ENCODE measurements at places on chromosomes 16 and 17.

GRCh38 chr16:56425439-56425832 lies at the start of gene AMFR:
Gene AMFR, minus strand, starts transcription at chr16:56425545. Its CDS starts 218 bp downstream, at chr16:56425327.
- peak; percentile 88 for DNase-seq

- DNase-seq = no peak
These were observed 10.7 kb upstream of the SNN start for GRCh38 chr16:11657556-11657955.

DNA sequence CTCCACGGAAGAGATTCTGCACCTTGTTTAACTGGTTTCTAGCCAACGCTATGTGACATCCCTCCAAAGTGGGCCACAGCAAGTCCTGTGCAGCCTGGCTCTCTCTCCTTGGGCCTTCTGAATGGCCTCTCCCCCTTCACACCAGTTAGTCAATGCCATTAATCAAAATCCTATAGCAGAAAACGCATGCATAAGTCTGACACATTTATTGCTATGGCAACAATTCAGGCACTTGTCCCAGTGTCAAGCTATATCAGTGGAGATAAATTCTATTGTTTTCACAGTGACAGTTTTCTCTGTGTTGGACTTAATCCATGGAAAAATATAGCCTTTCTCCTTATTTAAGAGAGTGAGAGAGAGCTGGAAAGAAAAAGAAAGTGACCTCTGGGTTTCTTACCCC lies 87.2 kb upstream of the TOX3 start:
- no peak for DNase-seq

GRCh38 chr16:2147981-2148671 lies at the start of gene RAB26:
Gene RAB26, plus strand, starts transcription at chr16:2148625. Its CDS starts 159 bp downstream, at chr16:2148784.
- DNase-seq = peak; percentile 88

GRCh38 chr17:34993031-34993430 lies 12.7 kb downstream of the LIG3 start:
- DNase-seq = no peak

GRCh38 chr17:8387914-8388651 lies 5.1 kb upstream of the RPL26 start:
- DNase-seq = no peak

GRCh38 chr17:50903604-50904517 lies 37.7 kb upstream of the TOB1 start:
- no peak for DNase-seq

GRCh38 chr17:75810216-75810615 lies 25.6 kb downstream of the UNK start:
- no peak for DNase-seq

- peak; percentile 75 for DNase-seq
These were observed 68.0 kb upstream of the MRTFB start for GRCh38 chr16:14003074-14003570.

GRCh38 chr17:68061512-68062313 lies 26.2 kb downstream of the KPNA2 start:
- DNase-seq = no peak

- DNase-seq = no peak
These were observed 781 bp downstream of the RSKR start for GRCh38 chr17:28612936-28613872.

DNA sequence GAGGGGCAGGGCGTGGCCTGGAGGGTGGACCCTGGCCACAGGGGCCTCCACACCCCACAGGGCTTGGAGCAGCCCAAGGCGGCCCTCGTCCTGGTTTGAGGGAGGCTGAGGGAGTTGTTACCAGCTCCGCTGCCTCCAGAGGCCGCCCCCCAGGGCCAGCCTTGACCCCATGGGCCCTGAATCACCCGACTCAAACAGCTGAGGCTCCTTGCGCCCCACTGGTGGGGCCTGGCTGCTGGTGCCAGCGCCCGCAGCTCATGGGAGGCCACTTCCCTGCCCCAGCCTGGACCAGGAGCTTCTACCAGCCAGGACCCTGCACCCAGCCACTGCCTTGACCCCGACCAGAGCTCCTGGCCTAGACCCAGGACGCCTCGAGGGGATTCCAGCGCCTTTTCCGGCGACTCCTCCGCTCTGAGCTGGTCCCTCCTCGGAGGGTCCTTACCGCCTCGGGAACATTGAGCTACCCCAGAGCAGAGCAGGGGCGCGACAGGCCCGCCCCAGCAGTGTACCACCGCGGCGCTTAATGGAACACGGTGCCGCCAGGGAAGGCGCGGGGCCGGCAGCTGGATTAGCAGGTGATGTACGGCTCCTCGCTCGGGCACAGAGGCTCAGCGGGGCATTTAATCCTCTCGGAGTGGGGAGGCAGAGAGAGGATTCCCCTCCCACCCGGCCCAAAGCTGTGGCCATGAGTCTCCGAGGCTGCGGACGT lies 37.2 kb downstream of the GSE1 start:
- no peak for DNase-seq

DNA sequence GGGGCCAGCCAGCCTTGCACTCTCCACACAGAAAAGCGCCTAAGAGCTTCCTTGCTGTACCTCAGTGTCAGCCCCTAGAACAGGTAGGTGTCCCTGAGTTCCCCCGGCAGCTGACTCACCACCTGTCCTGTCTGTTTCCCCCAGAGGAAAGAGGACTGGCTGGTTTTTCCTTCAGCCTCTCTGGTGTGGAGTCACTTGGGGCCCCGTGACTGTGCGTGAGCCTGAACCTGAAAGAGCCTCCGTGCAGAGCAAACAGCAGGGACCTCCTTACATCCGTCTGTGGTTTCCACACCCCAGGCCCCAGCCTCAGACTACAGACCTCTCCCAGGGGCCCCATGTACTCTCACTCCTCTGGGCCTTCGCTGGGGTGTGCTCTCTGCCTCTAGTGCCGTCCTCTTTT lies 87.8 kb downstream of the GNAO1 start:
- no peak for DNase-seq

DNA sequence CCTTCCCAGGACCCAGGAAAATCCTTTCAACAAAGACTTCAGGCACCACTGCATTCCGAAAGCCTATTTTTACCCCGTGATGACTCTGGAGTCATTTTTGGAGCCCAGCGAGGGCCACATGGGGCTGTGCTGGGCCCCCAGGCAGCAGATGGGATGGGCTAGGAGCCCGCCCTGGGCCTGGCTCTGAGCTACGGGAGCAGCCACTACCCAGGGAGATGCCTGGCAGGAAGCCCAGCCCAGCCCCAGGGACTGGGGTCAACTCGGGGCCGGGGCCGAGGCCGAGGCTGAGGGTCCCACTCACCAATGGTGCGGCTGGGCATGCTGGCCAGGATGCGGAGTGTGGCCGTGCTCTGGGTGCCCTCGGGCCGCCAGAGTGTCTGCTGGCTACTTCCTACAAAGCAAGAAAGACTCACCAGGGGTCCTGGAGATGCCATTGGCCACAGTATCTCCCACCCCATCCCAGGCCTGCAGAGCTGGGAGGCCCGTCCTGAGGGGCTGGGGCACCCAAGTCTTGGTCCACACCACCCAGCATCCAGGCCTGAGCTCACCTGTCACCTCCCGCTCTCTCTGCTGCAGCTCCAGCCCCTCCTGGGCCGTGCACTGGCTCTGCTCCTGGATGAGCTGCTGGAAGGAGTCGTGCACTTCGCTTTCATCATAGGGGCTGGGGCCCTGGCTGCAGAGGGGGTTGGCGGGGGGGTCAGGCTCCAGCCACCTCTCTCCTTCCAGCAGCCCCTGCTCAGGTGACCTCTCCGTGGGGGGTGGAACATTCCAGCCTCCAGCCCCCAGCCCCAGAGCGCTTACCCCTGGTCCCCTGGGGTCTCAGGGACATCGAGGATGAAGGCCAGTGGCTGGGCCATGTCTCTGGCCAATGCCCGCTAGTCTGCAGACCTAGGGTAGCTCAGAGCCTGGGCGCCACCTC lies 2.3 kb downstream of the TMC6 start:
- peak; percentile 70 for DNase-seq

GRCh38 chr17:2068519-2069051 lies 13.7 kb downstream of the HIC1 start:
- DNase-seq = peak; percentile 8

GRCh38 chr17:50807009-50807408 lies 28.4 kb upstream of the WFIKKN2 start:
- DNase-seq = no peak

GRCh38 chr16:52925143-52925542 lies 127.6 kb downstream of the CHD9NB start:
- no peak for DNase-seq

GRCh38 chr17:79570653-79571052 lies 40.2 kb downstream of the RBFOX3 start:
- no peak for DNase-seq

GRCh38 chr17:67390006-67390645 lies 13.0 kb downstream of the PITPNC1 start:
- DNase-seq = no peak

DNA sequence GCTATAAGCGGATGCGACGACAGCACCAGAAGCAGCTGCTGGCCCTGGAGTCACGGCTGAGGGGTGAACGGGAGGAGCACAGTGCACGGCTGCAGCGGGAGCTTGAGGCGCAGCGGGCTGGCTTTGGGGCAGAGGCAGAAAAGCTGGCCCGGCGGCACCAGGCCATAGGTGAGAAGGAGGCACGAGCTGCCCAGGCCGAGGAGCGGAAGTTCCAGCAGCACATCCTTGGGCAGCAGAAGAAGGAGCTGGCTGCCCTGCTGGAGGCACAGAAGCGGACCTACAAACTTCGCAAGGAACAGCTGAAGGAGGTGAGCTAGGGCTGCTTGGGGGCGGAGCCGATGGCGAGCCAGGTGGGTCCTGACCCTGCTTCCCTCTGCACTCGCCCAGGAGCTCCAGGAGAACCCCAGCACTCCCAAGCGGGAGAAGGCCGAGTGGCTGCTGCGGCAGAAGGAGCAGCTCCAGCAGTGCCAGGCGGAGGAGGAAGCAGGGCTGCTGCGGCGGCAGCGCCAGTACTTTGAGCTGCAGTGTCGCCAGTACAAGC lies 10.1 kb downstream of the HIRIP3 start:
- DNase-seq = peak; percentile 32

GRCh38 chr16:66677836-66678235 lies 18.7 kb downstream of the CMTM4 start:
- no peak for DNase-seq

- DNase-seq = peak; percentile 30
These were observed 2.6 kb upstream of the ABCC3 start for GRCh38 chr17:50631908-50632571.

DNA sequence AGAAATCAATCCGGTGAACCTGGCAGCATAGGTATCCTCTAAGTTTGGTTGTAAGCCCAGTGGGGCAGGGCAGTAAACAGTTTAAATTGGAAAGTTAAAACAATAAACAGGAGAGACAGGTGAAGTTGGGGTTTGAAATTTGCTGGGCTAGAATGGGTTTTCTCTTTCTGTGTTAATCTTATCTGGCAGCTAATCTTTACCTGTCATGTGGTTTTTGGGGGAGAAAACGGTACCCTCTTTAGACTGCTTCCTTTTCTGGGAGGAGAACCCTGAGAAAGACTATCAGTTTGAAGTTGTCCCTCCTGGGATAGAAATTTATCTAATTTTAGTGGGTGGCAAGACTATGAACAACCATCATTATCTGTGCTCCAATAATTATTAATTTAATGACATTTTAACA lies 24.0 kb downstream of the CDH13 start:
- DNase-seq = no peak

DNA sequence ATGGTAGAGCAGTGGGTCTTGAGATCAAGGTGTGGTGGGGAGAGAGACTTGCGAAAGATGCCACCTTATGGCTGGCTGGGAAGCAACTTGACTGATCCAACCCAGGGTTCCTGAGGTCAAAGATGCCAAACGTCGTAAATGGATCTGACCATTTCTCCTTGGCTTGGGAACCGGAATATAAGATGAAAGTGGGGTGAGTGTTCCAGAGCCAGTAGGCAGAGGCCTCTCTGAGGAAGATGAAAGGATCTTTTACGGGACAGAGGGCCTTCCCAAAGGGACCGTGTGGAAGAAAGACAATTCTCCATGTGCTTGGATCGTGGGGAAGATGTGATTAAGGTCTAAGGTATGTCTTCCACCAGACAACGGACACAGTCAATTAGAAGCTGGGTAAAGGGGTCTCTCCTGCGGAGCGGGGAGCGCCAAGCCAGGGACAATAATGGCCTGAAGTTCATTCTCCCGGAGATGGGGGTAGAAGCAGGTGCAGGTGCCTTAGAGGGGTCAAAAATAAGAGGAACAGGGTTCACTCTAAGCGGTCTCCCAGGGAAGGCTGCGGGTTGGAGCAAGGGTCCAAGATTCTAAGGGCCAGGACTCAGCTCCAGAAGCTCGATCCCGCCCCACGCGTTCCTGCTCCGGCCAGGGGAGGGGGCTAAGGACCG lies 800 bp downstream of the FXR2 start:
- no peak for DNase-seq

GRCh38 chr16:86040496-86040895 lies 141.5 kb downstream of the IRF8 start:
- DNase-seq = no peak

DNA sequence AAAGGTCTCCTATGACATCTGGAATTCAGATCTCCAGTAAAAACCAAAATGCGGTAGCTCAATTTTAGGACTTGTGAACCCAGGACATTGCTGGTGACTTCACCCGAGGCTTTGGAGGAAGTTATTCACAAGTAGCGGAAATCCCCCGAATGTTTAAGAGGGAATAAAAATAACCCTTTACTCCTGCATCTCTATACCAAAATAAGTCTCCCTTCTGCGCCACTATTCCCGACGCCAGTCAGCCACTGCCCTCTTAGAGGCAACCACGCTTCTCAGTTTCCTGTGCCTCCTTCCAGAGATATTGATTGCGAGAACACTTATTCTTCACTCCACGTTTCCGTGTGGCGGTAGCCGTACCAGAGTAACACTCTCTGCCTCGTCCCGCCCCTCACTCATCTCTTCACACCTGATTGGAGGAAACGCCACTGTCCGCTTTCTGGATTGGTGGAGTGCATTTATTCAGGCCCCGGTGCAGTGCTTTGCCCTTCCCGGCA lies 27.4 kb downstream of the EMP2 start:
- no peak for DNase-seq

DNA sequence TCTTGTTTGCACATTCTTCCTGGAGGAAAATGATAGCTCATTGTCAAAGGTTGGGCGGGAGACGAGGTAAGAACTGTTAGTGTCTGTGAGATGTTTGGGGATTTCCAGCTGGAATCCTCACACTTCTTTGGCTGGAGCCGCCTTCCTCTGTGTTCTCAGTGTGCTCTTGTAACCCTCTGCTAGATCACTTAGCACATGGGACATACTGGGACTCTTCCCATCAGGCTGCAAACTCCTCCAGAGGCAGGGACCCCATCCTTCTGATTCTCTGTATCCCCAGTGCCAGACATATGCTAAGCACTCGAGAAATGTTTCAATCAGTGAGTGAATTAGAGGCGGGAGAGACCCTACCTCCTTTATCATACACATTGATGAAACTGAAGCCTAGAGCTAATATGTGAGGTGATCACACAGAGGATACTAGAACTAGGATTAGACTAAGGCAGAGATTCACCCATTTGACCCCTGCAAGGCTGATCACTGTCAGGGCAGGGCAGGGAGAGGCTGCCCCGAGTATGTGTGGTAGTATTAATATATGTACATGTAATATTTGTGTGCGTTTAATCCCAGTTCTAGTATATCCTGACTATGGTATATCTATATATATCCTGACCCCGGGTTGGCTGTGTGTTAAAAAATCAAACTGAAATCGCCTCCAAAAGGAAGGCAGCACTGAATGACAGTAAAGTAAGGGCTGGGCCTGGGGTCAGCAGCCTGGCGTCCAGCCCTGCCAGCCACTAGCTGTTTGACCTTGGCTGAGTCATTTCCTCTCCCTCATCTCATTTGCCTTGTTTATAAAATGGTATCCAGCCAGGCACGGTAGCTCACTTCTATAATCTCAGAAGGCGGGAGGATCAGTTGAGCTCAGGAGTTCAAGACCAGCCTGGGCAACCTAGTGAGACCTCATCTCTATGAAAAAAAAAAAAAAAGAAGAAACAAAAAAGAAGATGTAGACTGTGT lies 75.5 kb upstream of the TBX2 start:
- DNase-seq = no peak

GRCh38 chr17:78878871-78879527 lies 24.0 kb downstream of the CEP295NL start:
- no peak for DNase-seq

- DNase-seq = no peak
These were observed 11.7 kb upstream of the CNTNAP4 start for GRCh38 chr16:76265434-76266045.

Measured in Right ventricle myocardium inferior (tissue), 1 donor.